ENCODE measurements at places on chromosomes 7 and 10.

- no peak for DNase-seq
These were observed 129.8 kb downstream of the KCND2 start for GRCh38 chr7:120402801-120403200.

DNA sequence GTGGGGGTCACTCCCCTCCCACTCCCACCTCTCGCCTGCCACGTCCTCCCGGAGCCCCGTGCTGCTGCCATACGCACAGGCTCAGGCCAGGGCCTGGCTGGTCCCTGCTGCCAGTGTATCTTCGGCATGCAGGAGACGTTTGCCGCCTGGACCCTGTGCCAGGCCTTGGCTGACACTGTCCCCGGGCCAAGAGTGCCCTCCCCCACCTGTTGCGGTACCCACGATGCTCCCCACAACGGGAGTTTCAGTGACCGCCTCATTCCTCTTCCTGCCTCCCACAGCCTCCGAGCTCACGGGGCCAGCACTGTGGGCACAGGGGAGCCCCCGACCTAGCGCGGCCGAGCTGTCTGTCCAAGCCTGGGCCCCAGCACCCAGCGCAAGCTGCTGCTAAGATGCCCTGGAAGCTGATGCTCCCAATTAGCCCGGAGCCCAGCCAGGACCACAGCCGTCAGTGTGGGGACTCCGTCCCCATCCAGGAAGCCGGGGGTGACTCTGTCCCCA, 7.4 kb downstream of the TTYH3 start:
- DNase-seq, result no peak

DNA sequence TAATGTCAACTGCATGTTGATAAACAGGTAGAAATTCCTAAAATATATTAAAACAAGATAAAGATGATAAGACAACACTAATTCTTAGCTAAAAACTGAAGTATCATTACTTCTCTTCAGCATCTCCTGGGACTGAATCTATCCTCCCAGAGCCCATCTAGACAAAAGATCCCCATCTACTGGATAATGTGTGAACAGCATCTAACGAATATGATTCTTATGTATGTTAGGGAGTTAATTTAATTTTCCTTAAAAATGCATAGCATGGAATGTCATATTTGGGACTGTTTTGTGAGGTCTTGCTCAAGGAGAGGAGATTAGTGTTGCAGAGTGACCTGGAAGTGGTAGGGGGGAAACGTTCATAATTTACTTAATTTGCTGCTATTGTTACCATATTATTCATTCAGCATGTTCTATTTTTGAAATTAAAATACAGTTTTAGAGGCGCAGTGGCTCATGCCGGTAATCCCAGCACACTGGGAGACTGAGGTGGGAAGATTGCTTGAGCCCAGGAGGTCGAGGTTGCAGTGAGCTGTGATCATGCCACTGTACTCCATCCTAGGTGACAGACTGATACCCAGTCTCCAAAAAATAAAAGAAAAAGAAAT, 305.1 kb upstream of the CSTF2T start:
- DNase-seq, result no peak

- DNase-seq, result no peak
These were observed 84.5 kb downstream of the SRPK2 start for GRCh38 chr7:105304040-105304895.

GRCh38 chr7:128666200-128666599, 5.9 kb upstream of the GARIN1A start:
- DNase-seq, result no peak

- no peak for DNase-seq
These were observed 200.1 kb upstream of the MEOX2 start for GRCh38 chr7:15886626-15887025.

- DNase-seq, result no peak
These were observed 35.0 kb upstream of the MRPS16 start for GRCh38 chr10:73287441-73287840.

DNA sequence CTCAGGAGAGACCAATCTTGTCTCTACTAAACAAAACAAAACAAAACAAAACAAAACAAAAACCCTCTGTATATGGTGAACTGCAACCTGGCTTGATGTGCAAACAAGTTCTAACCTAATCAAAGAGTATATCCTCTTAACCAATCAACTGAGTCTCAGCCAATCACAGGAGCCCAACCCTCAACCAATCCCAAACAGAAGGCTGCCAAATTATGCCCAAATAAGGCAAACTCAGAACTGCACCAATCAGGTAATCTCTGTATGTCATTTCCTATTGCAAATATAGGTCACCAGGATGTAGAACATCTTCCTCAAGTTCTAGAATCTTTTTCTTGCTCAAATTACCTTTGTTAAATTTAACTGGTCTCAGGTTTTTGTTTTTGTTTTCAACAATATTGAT, 5.2 kb downstream of the FAM133B start:
- DNase-seq, result no peak

DNA sequence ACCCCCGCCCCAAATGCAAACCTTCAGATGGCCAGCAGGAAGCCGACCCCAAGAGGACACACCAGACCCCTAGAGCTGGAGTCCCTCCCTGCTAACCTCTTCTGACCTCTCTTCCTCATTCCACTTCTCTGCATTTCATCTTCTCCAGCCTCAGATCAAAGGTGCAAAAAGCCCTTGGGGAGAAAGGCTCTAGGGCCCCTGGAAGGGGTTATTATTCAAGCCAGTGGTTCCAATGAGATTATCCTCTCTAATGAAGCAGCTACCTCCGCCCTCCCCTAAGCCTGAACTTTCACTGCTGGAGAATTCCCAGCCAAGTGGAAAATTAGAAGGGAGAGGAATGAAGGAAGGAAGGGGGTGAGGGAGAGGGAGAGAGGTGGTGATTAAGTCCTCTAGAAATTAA, 343.9 kb downstream of the PLXNA4 start:
- no peak for DNase-seq

DNA sequence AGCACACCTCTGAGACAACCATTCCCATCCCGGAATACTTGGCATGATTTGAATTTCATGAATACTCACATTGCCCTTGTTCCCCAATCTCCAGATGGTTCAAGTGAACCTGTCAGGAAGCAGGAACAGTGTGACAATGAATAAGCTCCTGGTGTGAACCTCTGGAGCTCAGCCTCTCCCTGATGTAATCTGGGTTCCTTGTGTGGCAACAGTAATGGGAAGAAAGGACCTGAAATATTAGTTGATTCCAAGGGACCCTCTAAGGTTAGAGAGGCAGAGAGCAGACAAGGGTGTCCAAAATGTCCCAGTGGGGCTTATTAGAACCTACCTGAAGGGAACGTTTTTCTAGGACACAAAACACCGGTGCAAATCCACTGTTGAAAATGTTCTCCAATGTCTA, 8.5 kb downstream of the OR2A7 start:
- no peak for DNase-seq

GRCh38 chr10:25226775-25227682, 52.2 kb downstream of the GPR158 start:
- DNase-seq, result no peak

DNA sequence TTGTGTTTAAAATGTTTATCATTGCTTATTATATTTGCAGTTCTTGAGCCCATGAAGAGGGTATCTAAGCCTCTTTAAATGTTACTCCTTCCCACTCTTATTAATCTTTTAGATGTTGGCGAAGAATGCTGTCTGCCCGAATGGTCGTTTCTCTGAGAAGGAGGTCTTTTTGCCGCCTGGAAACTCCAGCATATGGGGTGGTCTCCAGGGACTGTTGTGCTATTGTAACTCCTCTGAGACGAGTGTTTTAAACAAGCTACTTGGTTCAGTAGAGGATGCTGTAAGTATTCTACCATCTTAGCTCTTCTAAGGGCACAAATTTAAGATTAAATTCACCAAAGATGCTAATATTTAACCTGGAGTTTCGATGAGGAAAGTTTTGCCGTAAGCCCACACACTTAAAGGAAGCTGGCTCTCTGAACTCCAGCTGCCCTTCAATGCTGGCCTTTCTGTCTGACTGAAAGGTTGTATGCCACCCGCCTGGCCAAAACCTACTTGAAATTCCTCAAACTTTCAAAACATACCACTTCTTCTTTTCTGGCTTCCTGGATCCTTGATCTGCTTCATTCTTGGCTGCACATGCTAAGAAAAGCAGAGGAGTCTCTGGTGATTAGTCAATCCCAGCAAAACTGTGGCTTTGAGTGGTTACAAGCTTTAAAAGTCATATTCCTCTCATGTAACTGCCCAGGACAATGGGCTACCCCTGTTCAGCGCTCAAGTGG, 74.7 kb downstream of the ABCA13 start:
- no peak for DNase-seq

DNA sequence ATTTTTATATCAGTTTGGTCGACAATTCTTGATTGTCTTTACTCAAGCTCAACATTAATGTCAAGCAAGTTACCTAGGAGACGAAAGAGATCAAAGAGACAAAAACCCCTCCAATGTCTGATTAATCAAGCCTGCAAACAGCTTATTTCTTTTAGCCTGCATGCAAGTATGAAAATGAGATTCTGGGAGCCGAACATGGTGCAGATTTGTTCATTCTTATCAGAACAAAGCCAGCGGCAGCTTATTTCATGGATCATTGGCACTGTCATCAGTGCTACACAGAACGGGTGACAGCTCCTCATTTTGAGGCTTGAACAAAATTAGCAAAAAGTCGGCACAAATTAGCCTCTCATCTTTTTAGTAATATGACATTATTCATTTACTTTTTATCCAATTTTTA, 26.5 kb downstream of the FAM204A start:
- no peak for DNase-seq

DNA sequence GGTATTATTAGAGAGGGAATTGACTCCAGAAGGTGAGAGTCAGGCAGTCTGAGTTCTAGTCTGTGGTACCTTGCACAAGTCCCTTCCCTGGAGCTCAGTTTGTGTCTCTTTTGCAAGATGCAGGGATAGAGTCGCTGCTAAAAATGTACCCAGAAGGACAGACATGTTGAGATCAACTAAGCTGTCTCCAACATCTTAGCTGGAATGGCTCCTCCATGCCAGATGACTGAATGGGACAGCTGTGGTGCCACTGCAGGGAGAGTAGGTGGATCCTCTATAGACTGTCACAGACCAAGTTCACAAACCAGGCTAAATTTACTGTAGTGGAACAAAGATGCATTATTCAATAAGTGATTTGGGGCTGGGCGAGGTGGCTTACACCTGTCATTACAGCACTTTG, 120.1 kb downstream of the NEURL1 start:
- DNase-seq, result no peak

DNA sequence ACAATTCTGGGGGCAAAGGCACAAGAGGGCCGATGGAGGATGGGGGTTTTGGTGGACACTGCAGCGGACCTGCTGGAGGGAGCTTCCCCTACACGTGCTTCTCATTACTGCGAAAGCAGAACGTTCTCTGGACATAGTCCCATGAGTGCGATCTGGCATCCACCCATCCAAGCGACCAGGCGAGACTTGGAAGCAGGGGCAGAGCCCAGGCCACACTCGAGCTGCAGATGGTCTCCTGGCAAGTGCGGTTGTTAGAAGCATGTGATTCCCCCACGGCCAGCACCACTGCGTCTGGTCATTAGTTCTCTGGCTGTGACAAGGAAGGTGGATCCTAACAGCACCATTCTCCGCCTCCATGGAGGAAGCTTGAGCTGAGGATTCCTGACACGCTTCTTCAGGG, 118.4 kb upstream of the TCERG1L start:
- no peak for DNase-seq

DNA sequence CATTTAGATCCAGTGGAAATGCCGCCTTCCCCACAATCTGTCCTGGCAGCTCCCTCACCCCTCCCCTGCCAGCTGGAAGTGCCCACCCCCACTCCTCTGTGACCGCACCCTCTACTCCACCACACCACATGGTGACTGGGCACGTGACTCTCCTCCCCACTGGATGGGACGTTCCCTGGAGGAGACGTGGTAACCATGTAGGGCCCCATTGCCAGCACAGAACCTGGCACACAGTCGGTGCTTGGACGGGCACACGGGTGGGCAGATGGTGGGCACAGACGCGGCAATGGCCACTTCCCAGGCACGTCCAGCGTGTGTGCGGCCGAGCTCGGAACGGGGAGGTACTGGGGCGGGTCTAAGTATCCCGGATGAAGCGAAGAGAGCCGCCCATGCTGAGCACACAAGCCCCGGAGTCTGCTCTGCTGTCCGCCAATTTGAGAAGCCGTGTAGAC, 245.6 kb downstream of the MAD1L1 start:
- DNase-seq, result no peak

DNA sequence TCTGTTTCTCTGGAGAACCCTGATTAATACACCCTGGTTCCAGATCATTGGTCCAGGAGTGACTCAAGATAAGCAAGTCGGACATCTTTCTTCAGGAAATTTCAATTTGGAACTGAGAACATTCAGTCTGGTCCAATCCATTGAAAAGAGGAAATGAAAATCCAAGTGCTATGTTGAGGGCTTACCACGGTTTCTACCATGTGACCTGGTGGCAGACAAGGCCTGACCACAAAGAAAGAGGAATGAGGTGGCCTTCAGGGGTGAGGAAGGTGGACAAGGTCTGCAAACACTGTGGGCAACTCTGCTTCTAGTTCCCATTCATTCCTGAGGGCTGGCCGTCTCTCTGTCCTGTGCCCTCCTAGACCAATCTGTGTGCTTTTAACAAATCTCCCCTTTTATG, 149.2 kb upstream of the GHITM start:
- no peak for DNase-seq

DNA sequence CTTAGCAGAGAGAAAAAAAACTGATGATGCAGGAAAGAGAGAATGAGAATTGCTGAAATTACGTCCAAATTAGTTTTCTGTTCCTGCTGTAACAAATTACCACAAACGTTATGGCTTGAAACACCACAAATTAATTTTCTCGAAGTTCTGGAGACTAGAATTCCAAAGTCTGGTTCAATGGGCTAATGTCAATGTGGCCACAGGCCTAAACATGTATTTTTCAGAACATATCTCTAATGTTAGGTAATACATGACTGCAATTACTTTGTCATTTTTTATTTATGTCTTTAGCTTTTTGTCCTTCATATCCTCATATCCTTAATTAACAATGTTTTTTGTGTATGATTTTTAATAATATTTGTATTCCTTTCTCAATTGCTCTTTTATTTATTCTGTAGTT, 3.0 kb upstream of the AKR1C3 start:
- no peak for DNase-seq

GRCh38 chr10:6823770-6824169, 243.7 kb upstream of the PRKCQ start:
- DNase-seq, result no peak

Data from activated T-helper 1 cell treated with anti-CD3 and anti-CD28 coated beads, Interleukin-2, amount 50 U/mL, for 16 hours (primary cell).